ENCODE measurements at places on chromosomes 5 and 9.
A peak's percentile ranks its signal among the peaks of the same experiment; 100 is the strongest.

GRCh38 chr9:95780751-95781150, 94.7 kb upstream of the ERCC6L2 start:
- no peak for DNase-seq

GRCh38 chr5:26889815-26890214, 148.6 kb downstream of the CDH9 start:
- no peak for DNase-seq

DNA sequence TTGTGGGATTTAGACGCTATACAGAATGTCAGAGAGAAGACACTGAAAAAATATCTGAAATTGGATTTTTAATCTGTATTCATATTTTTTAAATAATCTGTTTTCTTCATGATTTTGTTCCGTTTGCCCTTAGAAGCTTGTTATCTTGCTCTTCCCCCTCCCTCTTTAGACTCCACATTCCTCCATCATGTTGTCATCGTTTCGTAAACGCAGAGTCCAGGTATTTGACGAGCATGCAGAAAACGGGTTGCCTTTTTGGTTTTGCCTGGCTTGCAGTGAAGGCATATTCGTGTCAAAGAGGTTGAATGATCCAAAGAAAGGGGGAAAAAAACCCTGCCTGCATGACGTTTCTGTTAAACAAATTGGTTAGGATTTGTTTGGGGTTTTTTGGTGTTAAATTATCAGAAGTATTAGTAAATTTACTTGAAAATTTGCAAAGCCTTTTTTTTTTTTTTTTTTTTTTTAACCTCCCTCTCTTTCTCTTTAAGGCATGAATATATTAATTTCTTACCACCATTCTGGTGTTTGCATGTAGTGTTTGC, 2.9 kb downstream of the SPTAN1 start:
- peak; percentile 42 for DNase-seq

DNA sequence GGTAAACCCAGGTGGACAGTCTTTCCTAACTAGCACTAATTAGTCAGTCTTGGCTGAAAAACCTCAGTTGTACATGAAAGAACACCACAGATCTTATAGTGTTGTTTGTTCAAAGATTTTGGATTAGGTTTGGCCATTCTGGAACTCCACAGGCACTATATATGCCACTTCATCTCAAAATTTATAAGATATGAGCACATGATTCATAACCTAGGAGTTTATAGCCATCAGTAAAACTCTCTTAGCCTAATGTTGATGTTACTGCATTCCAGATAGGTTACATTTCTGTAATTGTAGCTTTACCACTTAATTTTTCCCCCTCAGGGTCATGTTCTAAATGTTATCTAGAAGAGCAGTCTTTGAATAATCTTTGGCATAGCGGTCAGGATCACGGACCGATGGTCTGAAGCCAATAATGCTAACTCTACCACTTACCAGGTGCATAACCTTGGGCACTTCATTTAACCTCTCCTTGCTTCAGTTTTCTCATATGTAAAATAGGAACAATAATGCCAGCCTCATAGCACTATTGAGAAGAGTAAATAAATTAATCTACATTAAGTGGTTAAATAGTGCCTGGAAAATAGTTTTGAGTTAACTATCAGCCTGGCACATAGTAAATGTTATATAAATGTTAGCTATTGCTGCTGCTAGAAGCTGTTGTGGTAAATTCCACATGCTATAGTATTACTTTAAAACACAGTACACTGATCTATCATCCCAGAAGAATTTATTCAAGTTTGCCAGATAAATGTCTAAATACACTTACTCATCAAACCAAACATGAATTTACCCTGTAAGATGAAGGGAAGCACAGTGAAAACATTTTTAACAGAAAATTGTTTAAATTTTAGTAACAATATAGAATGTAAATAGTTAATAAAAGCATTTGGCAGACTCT, 743.9 kb downstream of the NR2F1-AS1 start:
- DNase-seq: no peak

GRCh38 chr5:135832941-135833920, 1.2 kb upstream of the SLC25A48 start:
- no peak for DNase-seq

GRCh38 chr9:133989625-133990365, 2.3 kb downstream of the VAV2 start:
- no peak for DNase-seq

Data from cerebellum (tissue), 4 donors.